ENCODE measurements at places on chromosomes 5 and 9.
A peak's percentile ranks its signal among the peaks of the same experiment; 100 is the strongest.

DNA sequence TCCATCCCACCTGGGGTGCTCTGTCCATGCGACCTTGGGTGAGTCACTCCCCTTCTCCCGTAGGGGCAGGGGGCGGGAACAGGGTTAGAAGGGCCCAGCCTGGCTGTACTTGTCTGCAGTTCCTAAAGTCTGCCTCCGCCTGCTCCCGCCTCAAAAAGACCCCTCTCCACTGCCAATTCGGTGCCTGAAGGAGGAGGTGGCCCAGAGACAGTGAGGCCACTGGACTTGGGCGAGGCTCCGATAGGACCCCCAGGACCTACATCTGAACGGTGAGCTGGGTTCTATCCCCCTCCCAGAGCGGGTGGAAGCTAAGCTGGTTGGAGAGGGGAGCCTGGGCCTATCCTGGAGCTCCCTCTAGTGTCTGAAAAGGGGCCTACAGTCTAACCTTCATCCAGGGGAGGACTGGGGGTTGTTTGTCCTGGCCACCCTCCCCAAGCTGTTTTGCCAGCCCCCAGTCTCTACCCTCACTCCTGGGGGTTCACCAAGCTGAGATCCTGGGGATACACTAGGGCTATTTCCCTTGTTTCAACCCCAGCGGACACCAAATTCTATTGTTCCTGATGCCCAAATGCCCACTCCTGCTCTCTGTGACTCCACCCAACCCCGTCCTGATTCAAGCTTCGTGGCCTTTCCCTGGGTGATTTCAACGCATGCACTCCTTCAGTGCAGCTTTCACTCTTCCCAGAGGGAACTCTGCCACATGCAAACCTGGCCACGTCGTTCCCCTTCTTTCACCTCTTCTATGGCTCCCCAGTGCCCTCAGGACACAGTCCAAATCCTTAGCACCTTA, 6.1 kb upstream of the CRB2 start:
- peak; percentile 34 for DNase-seq

DNA sequence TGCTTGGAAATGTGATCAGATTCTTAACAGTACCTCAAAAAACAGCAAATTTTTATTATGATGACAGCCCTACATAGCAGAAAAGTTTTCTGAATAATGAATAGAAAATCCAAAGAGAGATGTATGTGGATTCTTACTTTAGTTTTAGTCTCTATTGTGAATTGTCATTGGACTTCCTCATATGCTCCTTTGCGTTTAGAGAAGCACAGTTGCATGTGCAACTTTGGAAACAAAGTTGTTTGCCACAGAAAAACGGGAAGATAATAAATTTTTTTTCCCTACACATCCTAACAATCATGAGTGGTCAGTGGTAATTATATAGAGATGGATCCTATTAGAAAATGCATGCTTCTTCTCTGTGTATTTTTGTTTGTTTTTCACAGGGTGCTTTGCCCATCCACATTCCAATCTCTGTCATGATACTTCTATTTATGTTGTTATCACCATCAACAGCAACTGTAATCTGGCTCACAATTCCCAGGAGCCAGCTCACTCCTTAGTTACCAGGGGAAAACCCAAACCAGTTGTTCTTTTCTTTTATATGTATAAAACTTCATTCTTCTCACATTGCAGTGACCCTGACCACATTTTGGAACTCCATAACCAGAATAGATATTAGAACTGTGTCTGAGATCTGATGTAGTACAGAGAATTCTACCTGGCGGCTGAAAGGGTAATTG, 118.7 kb downstream of the NDUFS4 start:
- no peak for DNase-seq

GRCh38 chr5:180324601-180324950, 28.6 kb downstream of the GFPT2 start:
- no peak for DNase-seq

DNA sequence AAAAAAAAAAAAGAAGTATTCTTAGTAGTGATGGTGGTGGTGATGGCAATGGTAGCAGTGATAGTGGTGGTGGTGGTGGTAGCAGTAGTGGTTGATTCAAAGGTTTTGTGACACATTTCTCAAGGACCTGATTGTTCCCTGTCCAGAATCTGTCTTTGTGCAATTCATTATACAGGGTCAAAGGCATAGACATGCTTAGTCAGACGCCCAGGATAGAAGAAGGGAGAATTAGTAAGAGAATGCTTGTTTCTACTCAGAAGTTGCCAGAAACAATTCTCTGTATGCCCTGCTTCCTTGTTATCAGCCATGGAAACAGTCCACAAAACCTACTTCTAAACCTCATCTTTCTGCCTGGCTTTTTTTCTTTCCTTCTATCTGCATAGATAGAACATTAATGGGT, 89.4 kb downstream of the SLC44A1 start:
- no peak for DNase-seq

DNA sequence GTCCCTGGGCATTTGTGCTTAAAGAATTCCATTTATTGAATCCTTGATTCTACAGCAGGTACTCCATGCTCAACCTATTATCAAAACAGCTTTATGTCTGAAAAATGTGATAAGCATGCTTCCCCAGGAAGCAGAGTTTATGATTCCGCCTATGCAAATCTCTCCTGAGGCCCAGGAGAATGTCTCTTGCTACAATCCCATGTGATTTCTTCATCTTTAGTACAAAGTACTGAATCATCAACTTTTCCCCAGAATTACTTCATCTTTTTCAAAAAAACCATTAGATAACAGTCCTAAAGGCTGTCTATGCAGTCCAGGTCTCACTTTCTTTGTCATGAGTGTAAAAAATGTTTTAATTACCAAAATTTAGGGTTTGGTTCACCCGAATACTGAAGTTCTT, 130.2 kb upstream of the ADAMTSL1 start:
- DNase-seq: no peak

DNA sequence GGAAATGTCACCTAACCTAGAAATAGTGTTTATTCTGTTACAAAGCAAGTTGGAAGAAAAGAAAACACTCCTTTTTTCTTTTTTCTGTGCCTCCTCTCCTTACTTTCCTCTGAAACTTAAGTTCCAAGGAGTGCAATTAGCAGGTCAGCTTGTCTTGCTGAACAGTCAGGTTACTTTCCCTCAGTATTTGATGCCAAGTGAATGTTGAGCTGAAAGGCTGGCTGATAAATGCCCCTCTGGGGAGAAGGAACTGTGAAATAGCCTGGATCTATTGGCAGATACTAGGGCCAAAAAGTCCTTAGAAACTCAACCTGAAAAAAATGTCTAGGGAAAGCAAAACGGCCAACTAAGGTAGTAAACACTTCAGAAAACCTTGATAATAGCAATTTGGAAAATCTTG, 43.6 kb downstream of the GRIA1 start:
- DNase-seq: no peak

GRCh38 chr5:54965806-54966205, 19.6 kb downstream of the ESM1 start:
- no peak for DNase-seq

- no peak for DNase-seq
Measured at GRCh38 chr5:114055318-114056184, 306.3 kb upstream of the KCNN2 start.

All from NCI-H2029 treated with DMSO at 0.1 percent for 48 hours (cell line).